ENCODE measurements at places on chromosomes 5 and 9.

DNA sequence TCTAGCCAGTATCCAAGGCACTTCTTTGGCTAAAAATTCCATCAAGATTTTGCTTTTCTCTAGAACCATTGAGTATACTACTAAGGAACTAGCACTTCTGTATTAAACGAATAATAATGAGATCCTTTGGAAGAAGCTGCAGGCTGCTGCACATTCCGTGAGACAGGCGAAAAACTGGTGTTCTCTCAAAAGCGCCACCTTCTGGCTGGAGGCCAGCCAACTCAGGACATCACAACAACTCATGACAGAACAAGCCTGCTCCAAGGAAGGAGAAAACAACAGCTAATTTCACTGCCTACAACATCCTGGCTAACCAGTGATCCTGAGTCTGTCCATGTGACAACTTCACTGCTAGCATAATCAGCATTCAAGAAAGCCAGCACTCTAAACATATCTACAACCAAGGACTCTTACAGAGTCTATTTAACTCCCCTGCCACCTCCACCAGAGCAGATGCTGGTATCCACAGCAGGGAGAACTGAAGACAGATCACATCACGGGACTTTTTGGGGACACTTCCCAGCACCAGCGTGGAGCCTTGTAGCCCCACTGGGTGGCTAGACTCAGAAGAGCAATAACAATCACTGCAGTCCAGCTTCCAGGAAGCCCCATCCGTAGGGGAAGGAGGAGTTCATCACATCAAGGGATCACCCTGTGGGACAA, 150.5 kb downstream of the YTHDC2 start:
- DNase-seq = peak; percentile 11

- no peak for DNase-seq
Observed at GRCh38 chr9:106600955-106601560, 261.9 kb upstream of the ZNF462 start.

DNA sequence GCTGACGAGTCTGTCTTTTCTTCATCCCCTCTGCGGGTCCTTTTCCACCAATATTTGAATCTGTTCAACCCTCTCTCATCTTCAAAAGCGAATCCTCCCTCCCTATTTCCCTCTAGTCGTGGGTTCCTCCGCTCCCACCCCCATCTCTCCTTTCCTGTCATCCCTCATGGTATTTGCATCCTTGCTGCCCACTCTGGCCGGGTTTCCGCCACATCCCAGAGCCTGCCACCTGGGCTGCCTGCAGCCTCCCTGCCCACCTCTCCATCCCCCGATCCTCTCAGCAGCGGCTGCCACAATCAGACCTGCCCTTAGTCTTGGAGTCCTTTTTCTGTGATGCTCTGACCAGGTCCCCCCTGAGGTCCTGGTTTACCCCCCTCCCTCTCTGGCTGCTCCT, 44.9 kb downstream of the JADE2 start:
- DNase-seq = no peak

DNA sequence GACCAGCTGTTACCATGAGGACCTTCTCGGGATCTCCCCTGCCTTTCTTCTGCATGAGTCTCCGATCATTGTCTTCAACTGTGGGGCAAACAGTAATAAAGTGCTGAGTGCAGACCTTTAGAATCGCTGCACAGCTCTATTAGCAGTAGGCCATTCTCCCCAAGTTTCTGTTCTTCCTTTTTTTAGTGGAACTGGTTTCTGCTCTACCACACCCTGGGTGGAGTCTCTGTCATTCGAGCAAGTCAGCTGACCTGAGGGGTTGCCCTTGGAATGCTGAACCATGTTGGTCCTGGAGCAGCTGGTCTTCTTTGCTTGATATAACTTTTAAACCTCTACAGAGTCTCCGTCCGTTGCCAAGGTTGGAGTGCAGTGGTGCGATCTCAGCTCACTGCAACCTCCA, 33.4 kb upstream of the GNPDA1 start:
- DNase-seq = no peak

- DNase-seq = peak; percentile 39
Observed at GRCh38 chr9:125343518-125344275, 82.1 kb downstream of the GAPVD1 start.

DNA sequence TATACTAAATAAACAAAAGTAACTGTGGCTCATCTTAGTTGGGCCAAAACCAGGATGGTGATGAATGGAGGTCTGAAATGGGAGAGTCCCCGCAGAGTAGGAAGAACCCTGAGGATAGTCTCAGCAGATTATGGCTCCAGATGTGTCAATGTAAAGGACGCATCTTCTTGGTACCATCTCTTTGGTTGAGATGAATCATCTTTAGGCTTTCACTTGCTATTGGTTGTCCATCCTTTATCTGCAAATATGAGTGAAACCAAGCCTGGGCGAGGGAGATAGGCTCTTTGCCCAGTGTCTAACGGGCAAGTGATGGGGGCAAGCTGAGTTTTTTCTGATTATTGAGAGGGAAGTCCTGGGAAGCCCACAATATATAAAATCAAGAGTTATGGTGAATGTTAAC, 19.4 kb upstream of the LCP2 start:
- DNase-seq = no peak

- no peak for DNase-seq
Observed at GRCh38 chr5:161421067-161421466, 125.5 kb downstream of the GABRB2 start.

DNA sequence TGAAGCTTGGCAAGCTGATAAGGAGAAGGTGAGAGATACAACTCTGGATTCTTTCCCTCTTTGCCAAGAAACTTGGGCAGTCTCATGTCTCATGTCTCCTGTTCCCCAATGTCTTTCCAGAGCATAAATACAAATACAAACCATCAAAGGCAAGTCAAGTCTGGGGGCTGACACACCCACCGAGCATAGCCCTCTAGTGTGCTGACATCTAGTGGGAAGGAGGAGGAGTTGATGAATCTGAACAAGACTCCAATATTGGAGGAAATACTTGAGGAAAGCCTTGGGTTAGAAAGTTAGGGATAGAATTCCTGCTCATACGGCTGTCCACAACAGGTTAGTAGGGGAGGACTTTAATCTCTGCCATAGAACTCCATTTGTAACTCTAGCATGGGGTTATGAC, 8.6 kb downstream of the MLANA start:
- DNase-seq = no peak

GRCh38 chr5:83342465-83342864, 129.1 kb upstream of the VCAN start:
- no peak for DNase-seq

- DNase-seq = no peak
Observed at GRCh38 chr5:3197304-3198073, 398.1 kb upstream of the IRX1 start.

DNA sequence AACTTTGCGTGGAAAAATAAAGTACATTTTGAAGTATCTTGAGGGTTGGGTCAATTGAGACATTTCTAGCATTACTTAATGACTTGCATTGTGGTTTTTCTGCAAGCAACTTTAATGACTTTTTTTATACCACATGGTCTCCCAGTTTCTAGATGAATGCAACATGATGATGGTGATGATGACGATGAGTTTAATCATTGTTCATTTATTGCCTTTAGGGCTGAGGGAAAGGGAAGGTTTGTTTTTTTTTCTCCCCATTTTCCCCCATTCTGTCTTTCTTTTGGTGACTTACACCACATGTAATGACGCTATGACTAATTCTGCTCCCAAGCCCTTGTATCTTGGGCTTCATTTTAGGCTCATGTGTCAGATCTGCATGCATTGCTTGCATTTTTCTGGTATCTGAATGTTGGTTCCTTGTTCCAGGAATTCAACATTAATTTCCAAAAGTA, 57.7 kb upstream of the NXNL2 start:
- DNase-seq = no peak

- no peak for DNase-seq
Observed at GRCh38 chr5:87410931-87411330, 1.8 kb downstream of the CCNH start.

GRCh38 chr5:56566374-56567249, 248.7 kb upstream of the MAP3K1 start:
- DNase-seq = no peak

DNA sequence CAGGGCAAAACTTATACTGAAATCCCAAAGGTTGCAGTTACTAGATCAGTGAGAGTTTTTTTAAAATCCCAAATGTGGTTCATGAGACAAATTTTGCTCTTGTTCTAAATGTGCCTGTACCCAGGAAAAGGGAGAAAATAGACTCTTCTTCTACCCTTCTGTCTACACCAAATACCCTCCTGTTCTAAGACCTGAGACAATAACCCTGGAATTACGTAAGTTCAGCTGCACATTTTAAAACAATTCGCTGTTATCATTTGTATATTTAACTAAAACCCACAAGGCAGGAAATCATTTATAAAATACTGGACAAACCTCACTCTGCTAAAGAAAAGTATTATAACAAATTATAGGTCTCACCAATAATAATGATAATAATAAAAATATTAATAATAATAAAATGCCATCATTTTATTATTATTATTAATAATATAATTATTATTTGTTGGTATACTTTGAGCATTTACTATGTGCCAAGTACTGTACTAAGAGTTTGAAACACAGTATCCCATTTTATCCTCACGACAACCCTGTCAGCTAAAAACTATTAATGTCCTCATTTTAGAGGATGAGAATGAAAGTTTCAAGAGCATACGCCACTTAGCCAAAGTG, 49.8 kb upstream of the AFAP1L1 start:
- DNase-seq = no peak

DNA sequence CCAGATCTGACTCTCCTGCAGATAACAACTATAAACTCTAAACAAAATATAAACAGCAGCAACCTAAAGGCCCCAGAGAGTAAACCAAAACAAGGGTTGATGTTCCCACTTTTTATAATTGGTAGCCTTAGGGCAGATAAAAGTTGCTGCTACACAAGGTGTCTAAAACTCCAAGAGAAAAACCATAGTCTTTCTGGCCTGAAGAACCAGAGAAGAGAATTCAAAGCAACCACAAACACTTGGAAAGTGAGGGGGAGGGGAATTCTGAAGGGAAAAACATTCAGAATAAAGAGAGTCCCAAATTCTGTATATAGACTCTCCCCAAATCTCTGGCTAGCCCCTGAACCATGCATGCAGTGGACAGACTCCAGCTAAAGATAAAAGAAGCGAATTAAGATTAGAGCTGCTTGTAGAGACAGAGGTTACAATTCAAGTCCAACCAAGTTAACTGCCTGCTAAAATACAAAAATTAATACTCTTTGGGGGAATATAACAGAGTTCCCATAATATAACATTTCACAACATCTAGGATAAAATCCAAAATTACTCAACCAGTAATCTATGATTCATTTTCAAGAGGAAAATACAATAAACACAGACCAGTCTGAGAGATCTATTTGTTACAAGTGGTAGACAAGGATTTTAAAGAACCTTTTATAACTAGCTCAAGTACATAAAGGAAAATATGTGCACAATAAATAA, 37.5 kb upstream of the RGMB start:
- DNase-seq = no peak

- DNase-seq = no peak
Observed at GRCh38 chr5:9852671-9853070, 222.5 kb upstream of the TAS2R1 start.

GRCh38 chr5:149089796-149090195, 26.9 kb upstream of the SH3TC2 start:
- DNase-seq = no peak

GRCh38 chr5:93382188-93382825, 198.7 kb downstream of the NR2F1-AS1 start:
- DNase-seq = no peak

- no peak for DNase-seq
Observed at GRCh38 chr9:38157711-38158110, 88.7 kb upstream of the SHB start.

DNA sequence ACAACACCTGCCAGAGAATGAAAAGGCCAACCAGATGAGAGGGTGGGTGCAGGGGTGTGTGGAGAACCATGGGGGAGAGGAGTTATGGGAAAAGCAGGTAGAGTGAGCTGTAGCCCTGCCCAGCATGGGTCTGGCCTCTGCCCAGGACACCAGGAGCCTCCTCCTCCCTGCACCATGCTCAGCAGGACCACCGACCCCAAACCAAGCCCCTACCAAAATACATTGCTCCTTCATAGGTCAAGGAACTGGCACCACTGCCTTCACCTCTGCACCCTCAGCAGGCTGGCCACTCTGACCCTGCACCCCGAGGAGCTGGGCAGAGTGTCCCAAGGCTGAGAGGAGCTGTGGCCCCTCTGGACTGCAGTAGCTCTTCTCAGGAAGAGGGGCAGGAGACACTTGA, 102.0 kb downstream of the NSG2 start:
- no peak for DNase-seq

DNA sequence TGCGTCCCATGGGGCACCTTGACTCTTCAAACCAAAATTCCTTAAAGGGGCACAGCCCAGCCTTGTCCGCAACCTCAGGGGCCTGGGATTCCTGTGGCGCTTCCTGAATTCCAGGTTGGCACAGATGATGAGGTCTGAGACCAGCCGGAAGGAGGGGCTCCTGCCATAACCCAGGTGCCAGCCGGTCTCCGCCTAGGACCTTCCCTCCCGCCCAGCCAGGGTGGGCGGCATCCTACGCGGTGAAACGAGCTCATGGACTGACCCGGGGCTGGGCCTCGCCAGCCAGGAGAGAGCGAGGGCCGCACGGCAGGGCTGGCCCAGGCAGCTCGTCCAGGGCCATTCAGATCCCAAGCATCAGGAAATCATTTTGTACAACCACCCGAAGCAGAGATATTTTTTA, 23.0 kb downstream of the AMBP start:
- no peak for DNase-seq
